Glomerular endothelial cell (primary cell): ENCODE measurements at places on chromosomes 5 and 9.

- DNase-seq, result no peak
These were observed 297.0 kb upstream of the CLINT1 start for GRCh38 chr5:158155811-158156505.

DNA sequence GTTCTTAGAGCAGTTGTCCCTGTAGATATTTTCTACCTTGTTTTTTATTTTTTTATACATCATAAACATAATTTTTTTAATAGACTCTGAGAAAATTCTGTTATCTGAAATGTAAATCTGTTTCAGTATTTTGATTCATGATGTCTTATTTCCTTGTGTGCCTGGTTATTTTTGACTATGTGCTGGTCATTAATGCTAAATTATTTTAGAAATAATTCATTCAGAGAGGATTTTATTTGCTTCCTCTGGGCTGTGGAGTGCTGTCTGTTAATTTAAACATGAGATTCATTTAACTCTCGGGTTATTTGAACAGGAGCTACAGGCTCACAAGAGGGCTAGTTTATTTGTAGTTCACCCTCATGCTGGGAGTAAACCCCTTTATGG is 124.3 kb upstream of the PITX1 start:
- no peak for DNase-seq

DNA sequence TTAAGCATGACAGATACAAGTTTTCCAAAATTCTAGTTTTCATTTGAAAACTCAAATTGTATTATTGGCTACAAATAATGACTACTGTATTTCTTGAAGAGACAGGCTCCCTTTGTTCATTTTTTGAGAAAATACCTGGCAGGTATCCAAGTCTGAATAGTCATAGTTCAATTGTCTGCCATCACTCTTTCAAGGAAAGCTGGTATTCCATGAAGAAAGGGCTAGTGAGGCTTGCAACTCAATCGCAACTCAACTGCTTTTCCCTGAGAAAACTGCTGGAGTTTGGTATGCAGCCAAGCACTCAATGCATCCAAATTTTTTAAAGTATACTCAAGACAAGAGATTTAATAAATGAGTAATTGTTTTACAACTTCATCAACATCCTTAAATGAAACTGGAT is 61.4 kb upstream of the TRIO start:
- no peak for DNase-seq

- DNase-seq, result no peak
These were observed 72.1 kb downstream of the C7 start for GRCh38 chr5:40981420-40981819.

DNA sequence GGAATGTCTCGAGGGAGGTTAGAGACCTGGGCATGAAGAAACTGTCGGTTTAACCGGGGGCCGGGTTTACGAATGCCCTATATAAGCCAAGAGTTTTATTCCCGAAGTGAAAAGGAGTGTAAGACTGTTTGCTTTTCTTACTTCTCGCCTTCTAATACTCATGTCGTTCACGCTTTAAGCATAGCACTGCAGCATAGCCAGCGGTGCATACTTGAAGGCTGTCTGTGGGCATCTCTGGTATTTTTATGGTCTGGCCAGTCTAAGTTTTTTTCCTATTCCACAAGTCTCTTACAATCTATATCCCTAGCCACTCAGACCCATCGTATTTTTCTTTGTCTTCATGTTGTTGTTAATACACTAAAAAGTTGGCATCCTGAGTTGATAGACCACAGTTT is 1.2 kb downstream of the UHRF2 start:
- no peak for DNase-seq

DNA sequence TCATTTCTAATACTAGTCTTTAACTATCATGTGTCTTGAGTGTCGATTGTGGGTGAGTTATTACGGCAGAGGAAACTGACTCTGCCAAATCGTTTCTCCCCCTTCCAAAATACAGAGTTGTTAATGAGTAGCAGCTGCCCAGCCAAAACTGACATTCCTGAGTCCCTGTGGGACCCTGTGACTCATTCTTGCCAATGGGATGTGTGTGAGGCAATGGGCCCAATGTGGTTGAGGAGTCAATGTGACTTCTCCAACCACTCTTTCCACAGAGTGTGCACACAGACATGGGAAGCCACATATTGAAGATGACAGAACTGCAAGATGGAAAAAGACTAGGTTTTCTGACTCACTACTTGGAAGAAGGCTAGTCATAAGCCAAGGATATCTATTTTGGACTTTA is 434.7 kb downstream of the DTWD2 start:
- DNase-seq, result no peak

- DNase-seq, result no peak
These were observed 412.8 kb upstream of the PIK3R1 start for GRCh38 chr5:67802766-67803165.

GRCh38 chr9:20558566-20559016 is 63.7 kb downstream of the MLLT3 start:
- DNase-seq, result no peak

DNA sequence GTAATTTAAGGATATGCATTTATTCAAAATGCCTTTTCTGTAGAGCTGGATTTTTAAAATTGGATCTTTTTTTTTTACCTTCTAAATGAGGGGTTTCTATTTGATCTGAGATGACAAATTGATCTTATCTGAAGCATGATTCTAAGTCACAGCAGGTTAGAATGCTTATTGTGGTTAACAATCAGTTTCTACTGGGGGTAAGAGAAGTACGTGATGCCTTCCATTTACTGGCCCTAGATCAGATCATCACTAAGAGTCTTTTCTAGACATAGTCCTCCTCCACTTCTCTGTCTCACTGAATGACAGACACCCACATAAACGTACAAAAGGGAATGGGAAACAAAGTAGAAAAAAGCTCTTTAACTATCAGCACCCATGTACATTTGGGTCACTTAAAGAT is 231.9 kb downstream of the DMAC1 start:
- DNase-seq, result no peak

GRCh38 chr5:11009576-11009975 is 248.5 kb upstream of the DAP start:
- DNase-seq, result no peak

DNA sequence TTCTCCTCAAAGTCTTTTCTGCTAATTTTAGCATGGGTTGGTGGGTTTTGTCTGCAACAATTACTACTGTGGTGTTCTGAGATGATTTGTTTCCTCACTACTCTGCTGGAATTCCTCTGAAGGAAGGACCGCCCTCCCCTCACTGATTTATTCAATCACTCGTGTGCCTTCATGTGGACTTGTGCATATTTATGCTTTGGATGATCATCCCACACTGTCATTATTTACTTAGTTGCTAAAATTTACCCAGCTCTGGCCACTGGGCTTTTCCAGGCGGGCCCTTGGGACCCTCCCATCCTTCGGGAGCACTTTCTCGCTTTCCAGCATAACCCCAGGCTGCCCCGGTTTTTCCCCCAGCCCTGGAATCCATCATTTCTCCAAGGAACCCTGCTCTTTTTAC is 41.7 kb upstream of the NKD2 start:
- no peak for DNase-seq

- no peak for DNase-seq
These were observed 147.8 kb downstream of the AOPEP start for GRCh38 chr9:94874316-94874715.

DNA sequence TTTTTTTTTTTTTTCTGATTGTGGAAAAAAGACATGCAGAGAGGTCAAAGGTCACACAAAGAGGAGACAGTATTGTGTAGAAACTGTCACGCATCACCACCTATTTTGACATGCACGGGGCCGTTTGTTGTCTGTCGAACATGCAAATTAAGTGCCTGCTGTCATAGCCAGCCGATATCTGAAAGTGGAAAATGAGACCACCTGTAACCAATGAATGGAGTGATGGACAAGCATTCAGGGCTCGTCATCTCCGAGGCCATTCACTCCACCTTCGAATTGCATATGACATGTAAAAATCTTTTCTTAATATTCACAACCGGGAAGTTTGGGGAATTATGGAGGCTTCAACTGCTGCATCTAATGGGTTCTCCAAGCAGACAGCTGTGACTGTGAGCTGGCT is 512.2 kb upstream of the ADAMTS16 start:
- no peak for DNase-seq

DNA sequence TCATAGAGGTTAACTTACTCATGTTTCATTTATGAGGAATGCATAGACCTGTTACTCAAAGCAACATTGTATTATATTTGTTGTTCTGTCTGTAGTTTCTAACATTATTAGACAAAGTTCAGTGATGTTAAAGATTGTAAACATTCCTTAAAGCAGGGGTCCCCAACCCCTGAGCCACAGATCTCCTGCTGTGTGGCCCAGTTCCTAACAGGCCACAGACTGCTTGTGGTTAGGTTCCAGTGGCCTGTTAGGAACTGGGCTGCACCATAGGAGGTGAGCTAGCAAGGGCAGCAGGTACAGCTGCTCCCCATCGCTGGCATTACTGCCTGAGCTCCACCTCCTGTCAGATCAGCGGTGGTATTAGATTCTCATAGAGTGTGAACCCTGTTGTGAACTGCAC is 181.1 kb downstream of the KDM4C start:
- no peak for DNase-seq

GRCh38 chr5:142246258-142246657 is 78.6 kb downstream of the SPRY4 start:
- DNase-seq, result peak; percentile 41

DNA sequence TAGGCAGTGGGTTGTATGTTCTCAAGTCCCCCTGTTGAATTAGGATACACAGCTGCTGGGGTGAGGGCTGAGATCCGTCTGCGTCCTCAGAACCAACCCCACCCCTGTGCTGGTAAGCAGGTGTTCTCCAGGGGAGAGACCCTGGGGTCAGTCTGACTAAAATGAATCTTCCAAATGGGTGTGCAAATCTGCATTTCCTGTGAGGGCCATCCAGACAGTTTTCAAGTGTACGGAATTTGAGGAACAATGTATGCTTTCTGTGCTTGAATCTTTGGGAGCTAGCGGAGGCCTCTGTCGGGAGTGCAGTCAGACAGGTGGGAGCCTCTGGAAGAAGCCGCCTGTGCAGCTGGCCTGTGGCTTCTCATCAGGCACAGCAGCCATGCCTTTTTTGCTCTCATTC is 122.9 kb downstream of the MACROH2A1 start:
- DNase-seq, result no peak

DNA sequence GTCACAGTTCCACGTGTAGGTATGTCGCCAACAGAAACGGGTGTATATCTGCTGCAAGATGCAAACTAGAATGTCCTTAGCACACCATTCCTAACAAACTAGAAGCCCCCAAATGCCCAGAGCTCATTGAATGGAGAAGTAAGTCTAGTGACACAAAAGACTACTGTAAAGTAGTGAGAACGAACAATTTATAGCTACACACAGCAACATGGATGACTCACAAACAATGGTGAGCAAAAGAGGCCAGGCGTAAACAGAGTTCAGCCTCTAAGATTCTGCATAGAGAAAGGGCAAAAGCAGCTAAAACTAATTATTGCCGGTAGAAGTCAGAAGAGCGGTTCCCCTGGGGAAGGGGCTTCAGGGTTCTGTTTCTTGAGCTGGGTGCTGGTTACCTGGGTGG is 74.7 kb downstream of the AMBP start:
- no peak for DNase-seq

DNA sequence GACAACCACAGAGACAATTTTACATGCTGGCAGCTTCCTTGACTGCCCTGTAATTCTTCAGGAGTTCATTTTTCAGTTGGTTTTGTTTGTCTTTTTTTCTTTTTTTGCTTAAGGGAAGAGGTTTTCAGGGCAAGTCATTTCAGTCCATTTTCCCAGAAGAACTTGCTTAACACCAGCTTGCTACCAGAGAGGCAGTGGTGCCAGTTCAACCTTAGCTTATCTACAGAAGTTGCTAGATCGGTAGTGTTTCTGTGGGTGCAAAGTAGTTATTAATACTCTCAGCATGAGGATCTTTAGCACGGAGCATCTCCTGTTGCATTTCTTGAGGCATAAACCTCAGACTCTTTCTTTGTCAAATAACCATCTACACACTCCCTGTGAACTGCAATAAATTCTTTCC is 1.1 kb downstream of the SPEF2 start:
- no peak for DNase-seq

DNA sequence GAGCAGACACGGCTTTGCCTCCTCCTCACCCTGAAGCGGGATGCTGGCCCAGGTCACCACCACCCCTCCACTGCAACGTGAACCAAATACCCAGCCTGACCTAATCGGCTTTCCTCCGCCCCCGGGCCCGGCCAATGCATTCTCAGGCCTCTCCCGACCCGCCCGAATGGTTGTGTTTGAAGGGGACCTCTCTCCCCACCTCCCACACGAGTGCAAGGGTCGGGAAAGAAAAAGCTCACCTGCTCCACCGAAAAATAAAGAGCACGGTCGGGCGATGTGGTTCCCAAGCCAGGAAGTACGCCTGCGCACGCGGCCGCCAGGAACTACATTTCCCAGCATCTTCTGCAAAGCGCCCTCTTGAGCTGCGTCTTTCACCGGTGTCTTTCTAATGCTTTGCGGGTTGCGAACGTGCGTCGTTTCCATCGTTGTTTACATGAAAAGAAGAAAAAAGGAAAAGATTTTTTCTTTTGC is at the start of gene ZNF883:
Gene ZNF883 (minus strand): TSS at position 282 of the 471 bp plus-strand sequence.
- no peak for DNase-seq

GRCh38 chr9:19424176-19424779 is 15.5 kb downstream of the ACER2 start:
- no peak for DNase-seq

GRCh38 chr9:20783057-20784038 is 99.3 kb downstream of the FOCAD start:
- DNase-seq, result no peak

DNA sequence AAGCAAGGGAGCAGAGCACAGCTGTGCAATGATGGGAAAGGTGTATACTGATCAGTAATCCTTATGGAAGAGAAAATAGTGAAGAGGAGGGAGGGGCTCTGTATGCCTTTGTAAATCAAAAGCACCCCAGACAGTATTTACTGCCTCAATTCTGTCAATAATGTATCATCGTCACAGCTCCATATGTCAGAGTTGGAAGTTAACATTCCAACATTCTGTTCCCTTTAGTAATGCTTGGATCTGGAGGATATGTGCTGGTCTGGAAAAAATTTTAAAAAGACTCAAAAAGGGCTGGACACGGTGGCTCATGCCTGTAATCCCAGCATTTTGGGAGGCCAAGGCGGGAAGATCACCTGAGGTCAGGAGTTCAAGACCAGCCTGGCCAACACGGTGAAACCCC is 310.4 kb downstream of the ACTL7B start:
- no peak for DNase-seq

DNA sequence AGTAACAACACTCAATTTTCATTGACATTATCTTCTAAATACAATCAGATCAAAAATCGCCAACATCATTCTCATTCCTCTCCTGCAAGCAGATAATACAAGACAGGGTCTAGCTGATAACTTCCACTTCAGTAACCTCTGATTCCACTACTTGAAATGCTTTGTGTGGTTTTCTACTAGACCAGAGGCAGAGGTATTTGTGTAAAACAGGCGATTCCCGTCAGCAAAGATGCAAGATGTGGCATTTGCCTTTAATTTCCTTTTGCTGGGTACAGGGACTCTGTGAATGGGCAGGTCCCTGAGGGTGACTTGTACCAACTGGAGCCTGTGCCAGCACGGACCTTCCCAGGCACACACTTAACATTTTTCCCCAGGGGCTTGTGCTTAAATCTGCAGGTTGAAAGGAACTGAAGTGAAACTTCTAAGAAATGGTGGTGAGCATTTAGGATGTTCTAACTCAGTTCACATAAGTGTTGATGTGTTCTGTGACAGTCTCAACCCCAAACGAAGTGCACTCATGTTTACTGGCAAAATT is 625.5 kb upstream of the WWC1 start:
- DNase-seq, result no peak
